ENCODE measurements at places on chromosomes 2 and 18. TPM values are rescaled to one million over a fixed set of nuclear protein-coding genes. Genes with fewer than 3 reads are reported as not detected.

APCDD1 gene
- not detected for total RNA-seq

EMX1 gene
- not detected for total RNA-seq

FBXO48 gene
- total RNA-seq = 0.34 TPM

IL1RN gene
- total RNA-seq = not detected

ABCB11 gene
- not detected for total RNA-seq

GKN2 gene
- not detected for total RNA-seq

ASB18 gene
- total RNA-seq = not detected

XIRP2 gene
- under 0.01 TPM for total RNA-seq

MATN3 gene
- 0.52 TPM for total RNA-seq

HOXD4 gene
- total RNA-seq = 3.5 TPM

NXPH2 gene
- total RNA-seq = not detected

SKOR2 gene
- total RNA-seq = not detected

GAL3ST2 gene
- not detected for total RNA-seq

SERPINB11 gene
- not detected for total RNA-seq

NOSTRIN gene
- 0.22 TPM for total RNA-seq

CDH2 gene
- 0.26 TPM for total RNA-seq

DGKD gene
- 17.0 TPM for total RNA-seq

TUBA4B gene
- total RNA-seq = not detected

SLC9A4 gene
- not detected for total RNA-seq

HOXD12 gene
- total RNA-seq = not detected

RAB6C gene
- not detected for total RNA-seq

IL37 gene
- not detected for total RNA-seq

KCNIP3 gene
- 0.11 TPM for total RNA-seq

EIF2AK3 gene
- total RNA-seq = 13.0 TPM

TRIM43 gene
- total RNA-seq = not detected

PXDN gene
- 187 TPM for total RNA-seq

GREB1 gene
- total RNA-seq = 0.26 TPM

RGPD3 gene
- 0.17 TPM for total RNA-seq

VSNL1 gene
- total RNA-seq = not detected

CCDC68 gene
- total RNA-seq = 0.34 TPM

COL4A4 gene
- under 0.01 TPM for total RNA-seq

FEV gene
- total RNA-seq = not detected

TWIST2 gene
- total RNA-seq = 0.54 TPM

REV1 gene
- 33.4 TPM for total RNA-seq

INPP5D gene
- total RNA-seq = 27.7 TPM

UCN gene
- 0.34 TPM for total RNA-seq

FZD7 gene
- 0.22 TPM for total RNA-seq

INHBB gene
- total RNA-seq = 32.7 TPM

IL1F10 gene
- total RNA-seq = not detected

AQP12A gene
- not detected for total RNA-seq

PER2 gene
- 2.7 TPM for total RNA-seq

RAB12 gene
- total RNA-seq = 48.4 TPM

TLX2 gene
- not detected for total RNA-seq

SIX2 gene
- total RNA-seq = not detected

ADAM23 gene
- total RNA-seq = 0.22 TPM

VWC2L gene
- not detected for total RNA-seq

UGT1A1 gene
- not detected for total RNA-seq

Measured in dermis lymphatic vessel endothelial cell (primary cell).